ENCODE measurements at places on chromosomes 6 and 20. TPM values are rescaled to one million over a fixed set of nuclear protein-coding genes. Genes with fewer than 3 reads are reported as not detected.

The VARS1 gene
- 67.7 TPM for total RNA-seq

The FKBP1A gene
- total RNA-seq = 330 TPM

The SNAP91 gene
- total RNA-seq = not detected

The OPRL1 gene
- 2.6 TPM for total RNA-seq

The DNAJC5 gene
- total RNA-seq = 82.5 TPM

The SYNDIG1 gene
- not detected for total RNA-seq

The POM121L2 gene
- not detected for total RNA-seq

The ZNF391 gene
- total RNA-seq = 0.66 TPM

The HSPA12B gene
- 11.6 TPM for total RNA-seq

The GPR6 gene
- total RNA-seq = not detected

The SULF2 gene
- 66.4 TPM for total RNA-seq

The KCNB1 gene
- under 0.01 TPM for total RNA-seq

The IL20RA gene
- total RNA-seq = not detected

The COL10A1 gene
- total RNA-seq = not detected

The PDE7B gene
- 15.5 TPM for total RNA-seq

The OTOR gene
- total RNA-seq = not detected
